ENCODE measurements at places on chromosomes 6 and 20.

- no peak for DNase-seq
Measured at GRCh38 chr6:119830494-119831295, 481.1 kb upstream of the MAN1A1 start.

DNA sequence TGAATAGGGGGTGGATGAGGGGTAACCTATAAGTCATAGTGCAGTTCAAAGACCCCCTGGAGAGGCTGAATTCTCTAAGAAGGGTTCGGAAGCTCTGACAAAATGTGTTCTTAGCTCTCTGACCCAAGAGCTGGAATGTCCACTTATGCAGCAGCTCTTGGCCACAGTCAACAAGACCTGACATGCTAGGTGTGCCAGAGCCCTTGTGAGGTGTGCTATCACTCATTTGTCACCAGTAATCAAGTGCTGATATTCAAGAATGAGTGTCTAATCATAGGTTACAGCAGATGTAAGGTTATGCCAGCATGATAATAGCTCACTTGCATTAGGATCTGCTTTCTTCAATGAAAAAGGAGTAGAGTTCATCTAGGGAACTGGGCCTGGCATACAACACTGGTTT is 28.1 kb downstream of the TOMM6 start:
- no peak for DNase-seq

- peak; percentile 74 for DNase-seq
Measured at GRCh38 chr6:37083243-37084138, 78.0 kb downstream of the FGD2 start.

- no peak for DNase-seq
Measured at GRCh38 chr20:15406072-15406471, 1068.7 kb upstream of the FLRT3 start.

- DNase-seq = peak; percentile 30
Measured at GRCh38 chr6:30554962-30555815, 1.1 kb downstream of the GNL1 start.

DNA sequence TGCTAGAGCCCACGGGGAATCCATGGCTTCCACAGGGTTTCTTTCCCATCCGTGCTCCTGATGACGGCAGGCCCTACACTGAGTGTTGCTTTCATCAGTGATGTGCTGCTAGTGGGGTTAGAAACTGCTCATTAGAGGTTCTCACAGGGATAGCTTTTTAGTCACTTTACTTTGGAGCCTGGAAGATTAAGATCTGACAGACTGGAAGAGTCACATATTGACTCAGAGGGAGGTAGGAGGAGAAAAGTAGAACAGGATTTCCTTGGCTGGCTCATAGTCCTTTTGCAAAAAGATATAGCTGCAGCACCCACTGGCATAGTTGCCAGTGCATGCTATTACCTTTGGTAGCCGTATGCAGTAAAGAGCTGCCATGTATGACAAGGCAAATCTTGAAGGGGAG is 890.3 kb downstream of the C6orf118 start:
- no peak for DNase-seq

- DNase-seq = peak; percentile 92
Measured at GRCh38 chr6:142885182-142885867, 59.7 kb downstream of the HIVEP2 start.

GRCh38 chr6:113219783-113220182 is 637.4 kb upstream of the MARCKS start:
- no peak for DNase-seq

- DNase-seq = no peak
Measured at GRCh38 chr20:57471496-57472372, 53.2 kb downstream of the CTCFL start.

DNA sequence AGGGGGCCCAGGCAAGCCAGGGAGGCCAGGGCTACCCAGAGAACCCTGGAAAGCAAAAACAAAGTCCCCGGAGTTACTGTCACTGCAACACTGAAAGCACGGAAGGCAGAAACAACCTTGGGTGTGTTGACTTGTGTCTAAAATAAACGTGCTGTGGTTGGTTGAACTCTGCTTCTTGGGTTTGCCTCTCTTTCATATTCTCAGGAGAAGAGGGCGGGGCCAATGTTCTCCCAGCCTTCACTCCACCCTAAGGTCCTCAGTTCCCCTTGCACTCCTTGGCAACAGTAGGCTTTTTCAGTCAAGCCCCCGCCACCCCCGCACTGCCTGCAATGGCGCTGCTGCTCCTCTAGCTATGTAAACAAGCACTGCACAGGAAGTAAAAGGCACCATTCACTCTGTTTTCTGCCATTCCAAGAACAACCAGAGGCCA is 60.9 kb downstream of the COL9A1 start:
- no peak for DNase-seq

DNA sequence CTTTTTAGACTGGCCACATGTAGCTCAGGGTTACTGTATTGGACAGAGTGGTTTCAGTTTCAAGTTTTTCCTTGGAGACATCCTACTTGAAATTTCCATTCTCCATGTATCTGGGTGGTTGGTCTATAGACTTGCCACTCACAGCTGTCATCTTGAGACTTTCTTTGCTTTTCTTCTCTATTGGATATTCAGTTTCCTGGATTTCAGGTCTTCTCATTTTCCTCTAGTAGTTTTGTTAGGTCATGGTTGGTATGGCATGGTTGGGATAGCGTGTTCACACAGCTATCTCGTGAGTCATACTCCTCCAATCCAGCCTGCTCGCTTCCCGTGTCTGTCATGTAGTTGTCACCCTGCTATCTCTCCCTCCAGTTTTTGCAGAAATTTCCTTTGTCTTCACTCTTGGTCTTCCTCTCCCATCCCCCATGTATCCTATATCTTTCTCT is 48.3 kb downstream of the PTPN1 start:
- DNase-seq = no peak

DNA sequence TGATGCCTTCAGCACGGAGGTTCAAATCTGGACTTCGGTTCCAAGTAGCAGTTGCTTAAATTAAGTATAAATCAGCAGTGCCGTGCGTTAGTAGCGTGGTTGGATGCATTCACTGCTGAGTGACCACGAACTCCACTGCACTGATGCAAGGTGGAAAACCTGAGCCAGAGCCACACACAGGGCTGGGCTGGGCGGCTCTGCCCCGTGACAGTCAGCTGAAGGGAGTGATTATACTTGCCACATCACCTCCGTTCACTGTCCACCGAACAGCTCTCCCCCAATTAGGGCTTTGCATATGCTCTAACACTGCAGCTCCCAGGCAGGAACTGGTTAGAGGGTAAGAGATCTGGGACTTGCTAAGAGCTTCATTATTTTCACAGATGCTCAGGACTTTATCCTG is 22.2 kb downstream of the PPP1R3G start:
- DNase-seq = no peak

DNA sequence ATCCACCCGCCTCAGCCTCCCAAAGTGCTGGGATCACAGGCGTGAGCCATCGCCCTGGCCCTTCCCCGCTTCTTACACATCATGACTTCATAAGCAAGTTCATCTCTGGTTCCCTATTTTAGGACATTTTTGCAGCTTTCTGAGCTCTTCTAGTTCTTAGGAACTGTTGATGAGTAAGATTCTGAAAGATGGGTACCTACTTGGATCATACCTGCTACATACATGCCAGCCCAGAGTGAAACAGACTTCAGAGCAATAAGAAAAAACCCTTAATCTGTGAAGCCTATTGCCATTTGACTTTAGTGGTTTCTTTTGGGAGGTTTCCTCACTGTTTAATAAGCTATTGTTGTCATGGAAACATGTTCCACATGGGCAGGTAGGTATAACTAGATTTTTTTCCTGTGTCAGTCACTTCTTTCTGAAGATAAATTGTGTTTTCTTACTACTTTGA is 27.9 kb upstream of the TMEM217 start:
- no peak for DNase-seq

DNA sequence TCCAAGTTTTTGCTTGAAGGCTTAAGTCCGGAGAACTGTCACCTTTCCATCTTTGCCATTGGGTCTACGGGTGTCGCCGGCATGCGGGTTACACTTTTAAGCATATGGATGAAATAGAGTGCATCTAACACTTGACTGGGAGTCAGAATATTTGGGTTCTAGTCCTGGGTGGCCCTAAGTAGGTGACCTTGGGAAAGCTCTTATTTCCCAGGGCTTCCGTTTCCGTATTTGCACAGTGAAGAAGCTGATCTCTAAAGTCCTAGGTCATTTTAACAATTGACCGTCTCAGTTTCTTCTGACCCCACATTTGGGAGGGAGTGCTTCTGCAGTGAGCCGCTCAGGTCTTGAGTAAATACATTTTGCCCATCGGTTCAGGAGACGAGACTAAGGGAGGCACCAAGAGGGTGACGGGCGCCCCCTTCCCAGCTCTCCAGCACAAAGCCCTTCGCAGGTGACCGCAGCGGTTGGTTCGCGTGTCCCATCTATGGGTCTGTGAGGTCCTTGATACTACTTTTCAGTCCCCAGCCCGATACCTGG is 651 bp upstream of the BLTP3A start:
- DNase-seq = peak; percentile 20

DNA sequence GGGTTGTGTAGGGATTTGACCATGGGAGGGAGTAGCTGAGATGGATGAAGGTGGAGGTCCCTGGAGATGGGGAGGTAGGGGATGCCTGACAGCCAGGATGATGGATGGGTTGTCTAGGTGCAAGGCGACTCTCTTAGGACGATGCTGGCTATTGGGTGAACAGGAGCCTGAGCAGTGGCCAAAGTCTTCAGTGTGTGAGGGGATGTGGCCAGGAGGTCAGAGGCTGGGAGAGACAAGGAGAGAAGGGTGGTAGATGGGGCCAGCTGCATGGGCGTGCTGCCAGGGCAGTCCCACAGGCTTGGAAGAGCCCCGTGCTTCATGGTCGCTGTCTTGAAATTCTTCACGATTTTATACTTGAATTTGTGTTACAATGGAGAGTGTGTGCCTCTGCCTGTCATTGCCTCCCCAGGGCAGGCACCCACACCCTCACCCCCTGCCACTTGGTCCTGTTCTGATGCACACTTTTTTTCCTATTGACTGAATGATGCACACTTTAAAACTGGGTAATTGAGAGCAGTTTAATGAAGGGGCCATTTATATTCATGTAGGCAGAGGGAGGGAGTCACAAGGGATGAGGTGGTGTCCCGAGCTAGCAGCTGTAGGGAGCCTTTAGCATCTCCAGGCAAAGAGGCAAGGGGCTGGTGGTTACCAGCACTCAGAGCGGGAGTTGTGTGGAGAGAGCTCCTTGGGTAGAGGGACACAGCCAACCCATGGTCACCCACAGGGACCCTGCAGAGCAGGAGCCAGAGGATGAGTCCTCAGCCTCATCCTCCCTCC is 120.7 kb downstream of the DHX35 start:
- no peak for DNase-seq

DNA sequence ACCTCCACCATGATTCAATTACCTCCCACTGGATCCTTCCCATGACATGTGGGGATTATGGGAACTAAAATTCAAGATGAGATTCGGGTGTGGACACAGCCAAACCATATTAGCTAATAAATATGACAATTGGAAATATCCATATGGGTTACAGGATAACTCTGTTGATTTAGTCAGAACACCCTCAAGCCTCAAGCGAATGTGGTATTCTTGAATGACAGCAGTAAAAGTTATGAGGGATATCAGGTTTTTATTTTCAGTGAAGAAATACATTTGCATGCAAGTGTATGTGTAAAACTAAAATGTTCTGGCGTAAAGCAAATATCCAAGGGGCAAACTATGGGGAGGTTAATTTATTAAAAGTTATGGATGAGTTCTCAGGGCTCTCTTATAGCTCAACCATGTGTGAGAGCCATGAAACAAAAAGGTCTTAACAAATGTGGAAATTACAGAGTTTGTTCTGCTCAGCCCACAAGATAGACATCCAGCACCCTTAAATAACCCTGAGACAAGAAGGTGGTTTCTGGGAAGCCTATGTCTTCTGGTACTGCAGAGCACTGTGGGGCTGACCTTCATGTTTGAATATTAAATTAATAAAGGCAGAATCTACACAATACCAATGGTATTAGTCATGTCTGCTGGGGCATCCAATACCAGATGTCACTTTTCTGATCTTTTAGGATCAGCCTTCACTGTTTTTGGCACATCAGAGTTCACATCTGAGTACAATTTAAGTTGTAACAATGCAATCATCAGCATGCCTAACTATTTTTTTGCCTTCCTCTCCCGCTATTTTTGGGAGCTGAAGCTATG is 370.5 kb upstream of the RSPO3 start:
- DNase-seq = no peak

Measured in CD14-positive monocyte (primary cell).